Fibroblast of skin of abdomen (primary cell): ENCODE measurements at places on chromosomes 5 and 9.

GRCh38 chr5:418162-419121 is 24.5 kb upstream of the EXOC3 start:
- DNase-seq: peak; percentile 31

DNA sequence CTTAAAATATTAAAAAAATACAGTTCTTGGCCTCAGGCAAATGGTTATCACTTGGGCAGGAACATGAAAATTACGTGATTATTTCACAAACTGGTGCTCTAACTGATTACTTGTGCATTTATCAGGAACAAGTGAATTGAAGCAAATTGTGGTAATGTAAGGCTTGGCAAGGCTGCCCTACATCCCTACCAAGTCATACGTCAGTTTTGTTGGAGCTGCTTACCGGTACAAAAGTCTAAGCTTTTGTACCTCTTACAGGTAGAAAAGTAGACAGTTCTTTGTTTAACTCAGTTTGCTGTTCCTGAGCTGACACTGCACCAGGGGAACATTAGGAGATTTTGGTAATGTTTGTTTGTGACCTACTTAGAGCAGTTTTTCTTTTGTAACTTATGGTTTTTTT is 2.2 kb downstream of the G3BP1 start:
- no peak for DNase-seq

DNA sequence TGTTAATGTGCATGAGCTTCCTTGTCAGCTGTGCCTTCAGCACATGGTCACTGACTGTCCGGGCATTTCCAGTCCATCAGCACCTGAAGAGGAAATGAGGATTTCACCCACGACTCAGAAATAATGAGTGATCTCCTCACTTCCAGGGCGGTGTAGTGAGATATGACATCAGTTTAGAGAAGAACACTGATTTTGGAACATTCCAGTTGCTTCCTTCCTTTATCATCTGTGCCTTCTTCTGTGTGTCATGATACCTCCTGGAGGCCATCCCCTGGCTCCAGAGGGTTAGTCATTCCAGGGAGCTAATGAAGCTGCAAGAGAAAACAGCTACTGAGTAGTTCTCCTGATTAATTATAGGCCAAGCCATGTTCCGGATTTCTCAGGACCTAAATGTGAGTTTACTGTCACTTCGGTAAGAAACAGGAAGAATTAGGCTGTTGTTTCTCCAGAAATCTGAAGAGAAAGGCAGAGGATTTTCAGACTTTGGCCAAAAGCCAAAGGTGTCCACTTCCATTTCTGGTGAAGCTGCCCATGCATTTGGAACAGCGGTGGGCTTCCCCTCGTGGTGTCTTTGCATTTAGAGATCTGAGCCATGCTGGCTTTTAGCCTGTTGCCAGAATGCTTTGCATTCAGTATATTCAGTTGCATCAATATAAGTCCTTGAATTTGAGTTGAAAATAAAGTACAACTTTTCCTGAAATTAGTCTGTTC is 161.3 kb upstream of the OTULINL start:
- no peak for DNase-seq

DNA sequence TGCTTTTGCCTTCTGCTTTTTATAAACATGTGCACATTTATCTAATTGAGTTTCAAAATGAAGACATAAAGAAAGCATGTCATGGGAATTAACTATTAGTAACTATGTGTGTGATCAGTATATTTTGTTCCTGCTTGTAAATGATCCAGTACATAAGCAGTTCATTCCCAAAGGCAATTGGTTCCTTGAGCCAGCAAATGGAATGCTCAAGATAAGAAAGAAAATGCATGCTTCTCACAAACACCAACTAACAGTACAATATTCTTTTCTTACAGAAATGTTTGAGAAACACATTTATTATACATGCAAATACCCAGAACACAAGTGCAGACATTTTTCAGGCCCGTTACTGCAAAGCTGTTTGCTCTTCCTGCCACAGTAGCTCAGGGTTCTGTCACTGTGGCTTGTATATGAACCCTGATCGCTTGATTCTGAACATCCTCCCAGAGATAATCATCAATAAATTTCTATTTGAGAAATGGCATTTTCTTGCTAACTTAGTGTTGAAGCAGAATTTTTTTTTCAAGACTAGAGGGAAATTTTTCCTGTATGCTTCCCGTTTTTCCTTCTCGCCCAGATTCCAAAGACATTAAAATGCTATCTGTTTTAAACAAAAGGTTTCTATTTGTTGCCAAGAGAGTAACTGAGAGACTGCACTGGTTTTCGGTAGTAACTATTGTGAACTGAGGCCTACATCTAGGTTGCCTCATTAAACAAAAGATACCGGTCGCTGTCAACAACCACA is 1.9 kb downstream of the GNAQ start:
- DNase-seq: no peak

GRCh38 chr5:154087260-154087659 is 48.5 kb downstream of the MFAP3 start:
- DNase-seq: peak; percentile 17

DNA sequence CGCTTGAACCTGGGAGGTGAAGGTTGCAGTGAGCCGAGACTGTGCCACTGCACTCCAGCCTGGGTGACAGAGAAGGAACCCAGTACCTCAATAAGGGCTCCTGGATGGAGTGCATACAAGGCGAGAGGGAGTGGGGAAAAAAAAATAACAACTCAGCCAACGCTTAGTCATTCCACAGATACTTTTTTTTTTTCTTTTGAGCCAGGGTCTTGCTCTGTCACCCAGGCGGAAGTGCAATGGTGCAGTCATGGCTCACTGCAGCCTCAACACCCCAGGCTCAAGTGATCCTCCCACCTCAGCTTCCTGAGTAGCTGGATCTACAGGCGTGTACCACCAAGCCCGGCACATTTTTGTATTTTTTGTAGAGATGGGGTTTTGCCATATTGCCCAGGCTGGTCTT is 59.5 kb upstream of the GGTA1 start:
- peak; percentile 22 for DNase-seq

DNA sequence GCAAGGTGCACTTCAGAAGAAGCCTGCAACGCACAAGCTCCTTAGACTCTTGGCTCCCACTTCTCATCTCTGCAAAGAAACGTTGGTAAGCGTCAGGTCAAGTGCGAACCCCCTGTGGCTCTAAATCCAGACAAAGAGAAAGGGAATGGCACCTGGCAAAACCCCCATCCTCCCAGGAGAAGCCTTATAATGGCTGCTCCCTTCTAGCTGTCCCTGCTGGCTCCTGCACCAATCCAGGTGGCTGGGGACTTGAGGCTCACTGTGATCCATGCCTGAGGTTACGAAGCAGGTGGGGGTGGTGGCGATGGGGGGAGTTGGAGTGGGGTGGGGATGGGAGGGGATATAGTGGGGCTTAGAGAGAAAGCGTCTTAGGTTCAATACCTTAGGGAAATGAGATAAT is 272.8 kb downstream of the DENND1A start:
- no peak for DNase-seq

GRCh38 chr5:125657936-125658335 is 765.3 kb upstream of the GRAMD2B start:
- no peak for DNase-seq

- DNase-seq: no peak
These were observed 47.4 kb downstream of the RNF180 start for GRCh38 chr5:64213011-64213410.

DNA sequence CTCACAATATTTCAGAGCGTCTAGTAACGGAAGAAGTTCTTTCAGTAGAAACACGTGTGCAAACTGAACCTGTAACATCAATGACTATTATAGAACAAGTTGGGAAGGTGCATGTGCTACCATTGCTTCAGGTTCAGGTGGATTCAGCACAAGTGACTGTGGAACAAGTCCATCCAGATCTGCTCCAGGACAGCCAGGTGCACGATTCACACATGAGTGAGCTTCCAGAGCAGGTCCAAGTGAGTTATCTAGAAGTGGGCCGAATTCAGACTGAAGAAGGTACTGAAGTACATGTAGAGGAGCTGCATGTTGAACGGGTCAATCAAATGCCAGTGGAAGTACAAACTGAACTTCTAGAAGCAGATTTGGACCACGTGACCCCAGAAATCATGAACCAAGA is 17.4 kb upstream of the NIM1K start:
- no peak for DNase-seq

DNA sequence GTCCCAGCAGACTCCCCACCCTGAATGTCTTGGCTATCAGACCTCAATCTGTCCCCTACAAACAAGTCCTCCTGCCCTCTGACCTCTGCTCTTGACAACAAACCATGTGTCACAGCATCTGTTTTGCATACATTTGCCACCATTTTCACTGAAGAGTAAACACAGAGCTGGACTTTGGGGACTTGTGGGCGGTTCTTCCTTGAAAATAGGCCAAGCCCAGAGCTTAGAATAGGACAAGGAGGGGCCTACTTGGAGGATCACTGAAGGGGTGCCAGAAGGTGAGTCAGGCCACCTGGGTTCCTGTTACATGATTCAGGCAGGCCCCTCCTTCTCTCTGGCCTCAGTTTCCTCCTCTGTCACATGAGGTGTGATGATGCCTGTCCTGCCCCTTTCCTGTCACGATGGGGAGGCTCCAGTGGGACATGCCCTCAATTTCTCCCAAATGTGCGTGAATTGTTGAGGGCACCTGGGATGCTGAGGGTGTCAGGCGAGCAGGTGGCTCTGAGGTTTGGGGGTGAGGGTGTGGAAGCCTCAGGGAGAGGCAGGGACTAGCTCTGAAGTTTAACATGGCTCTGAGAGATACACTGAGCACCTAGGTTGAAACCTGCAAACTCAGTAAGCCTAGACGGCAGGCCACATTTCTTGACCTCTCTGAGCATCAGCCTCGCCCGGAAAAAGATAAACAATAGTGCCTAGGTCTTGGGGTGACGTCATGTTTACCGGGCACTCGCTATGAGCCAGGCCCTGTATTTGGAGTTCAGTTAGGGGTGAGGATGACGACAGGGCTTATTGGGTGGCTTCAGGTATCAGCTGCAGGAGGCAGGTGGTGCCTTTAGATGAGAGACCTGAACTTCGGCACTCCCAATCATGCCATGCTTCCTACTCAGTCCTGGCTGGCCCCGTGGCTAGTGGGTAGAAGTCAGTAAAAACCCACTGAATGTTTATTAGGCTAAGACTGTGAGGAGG is 107.6 kb upstream of the PITX1 start:
- no peak for DNase-seq

GRCh38 chr9:124512806-124513204 is 5.6 kb upstream of the NR5A1 start:
- DNase-seq: no peak

GRCh38 chr5:109863752-109864151 is 174.0 kb downstream of the MAN2A1 start:
- DNase-seq: peak; percentile 86

- no peak for DNase-seq
These were observed 122.5 kb upstream of the RFX3 start for GRCh38 chr9:3648266-3648665.

- no peak for DNase-seq
These were observed 585.3 kb upstream of the RORB start for GRCh38 chr9:73911804-73912203.
